ENCODE measurements at places on chromosomes 7 and 10.

DNA sequence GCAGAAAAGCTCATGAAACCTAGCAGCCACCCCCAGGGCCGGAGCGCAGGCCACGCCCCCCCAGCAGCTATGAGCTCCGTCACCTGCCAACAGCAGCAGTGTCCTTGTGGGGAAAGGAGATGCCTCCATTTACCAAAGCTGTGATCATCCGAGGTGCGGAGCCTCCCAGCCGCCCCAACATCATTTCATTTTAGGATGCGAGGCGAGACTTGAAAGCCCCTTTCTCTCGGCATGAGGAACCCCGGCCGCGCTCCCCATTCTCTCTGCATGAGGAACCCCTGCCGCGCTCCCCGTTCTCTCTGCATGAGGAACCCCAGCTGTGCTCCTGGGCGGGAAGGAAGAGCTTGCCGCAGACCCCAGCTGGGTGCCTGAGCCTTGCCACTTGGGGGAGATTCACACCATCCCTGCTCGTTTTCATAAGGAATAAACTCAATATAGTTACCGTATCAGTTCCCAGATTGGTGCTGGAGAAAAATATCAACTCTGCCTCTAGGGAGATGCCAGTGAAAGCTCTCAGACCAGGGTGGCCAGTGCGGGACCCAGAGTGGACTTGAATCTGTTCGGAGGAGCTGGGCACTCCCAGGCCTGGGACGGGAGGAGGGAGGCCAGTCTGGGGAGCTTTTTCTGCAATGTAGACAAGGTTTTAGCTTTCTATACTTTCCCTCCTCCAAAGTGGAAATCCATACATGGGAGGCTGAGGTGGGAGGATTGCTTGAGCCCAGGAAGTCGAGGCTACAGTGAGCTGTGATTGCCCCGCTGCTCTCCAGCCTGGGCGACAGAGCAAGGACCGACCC, 35.0 kb downstream of the JAKMIP3 start:
- no peaks in the 10 kb centered on the region for H3K4me1 ChIP-seq
- no peaks in the 10 kb centered on the region for H3K27me3 ChIP-seq
- DNase-seq = no peak
- no peak overlapping the region for H3K27ac ChIP-seq

- no peak overlapping the region for H3K4me3 ChIP-seq
- DNase-seq = no peak
- H3K4me1 ChIP-seq = peaks cover 5% of the 10 kb centered on the region
- no peaks in the 10 kb centered on the region for H3K27me3 ChIP-seq
- no peaks in the 10 kb centered on the region for H3K36me3 ChIP-seq
These were observed 80.9 kb downstream of the LRMDA start for GRCh38 chr10:75512203-75512933.

DNA sequence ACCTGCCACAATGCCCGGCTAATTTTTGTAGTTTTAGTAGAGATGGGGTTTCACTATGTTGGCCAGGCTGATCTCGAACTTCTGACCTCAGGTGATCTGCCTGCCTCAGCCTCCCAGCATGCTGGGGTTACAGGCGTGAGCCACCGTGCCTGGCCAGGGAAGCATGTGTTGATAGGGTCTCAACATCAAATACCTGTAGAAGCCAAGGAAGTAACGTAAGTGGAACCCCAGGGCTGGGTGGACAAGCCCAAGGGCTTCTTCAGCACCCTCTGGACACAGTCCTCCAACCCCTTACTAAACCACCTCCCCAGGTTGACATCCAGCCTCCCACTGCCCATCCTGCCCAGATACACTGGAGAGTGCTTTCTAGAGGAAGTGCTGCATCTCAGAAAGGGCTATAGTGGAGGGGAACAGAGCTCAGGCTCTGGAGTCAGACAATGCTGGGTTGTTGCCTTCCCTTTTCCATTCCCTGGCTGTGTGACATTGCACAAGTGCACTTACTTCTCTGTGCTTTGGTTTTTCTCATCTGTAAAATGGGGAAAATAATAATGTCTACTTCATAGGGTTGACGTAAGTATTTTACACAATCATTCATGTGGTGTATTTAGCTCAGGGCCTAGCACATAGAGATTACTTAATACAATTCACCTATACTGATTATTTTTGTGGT, 73.9 kb upstream of the KAT6B start:
- no peak overlapping the region for H3K27ac ChIP-seq
- DNase-seq = no peak
- peaks cover 5% of the 10 kb centered on the region for H3K4me1 ChIP-seq
- H3K4me3 ChIP-seq = no peak overlapping the region
- no peaks in the 10 kb centered on the region for H3K36me3 ChIP-seq
- H3K27me3 ChIP-seq = no peaks in the 10 kb centered on the region

DNA sequence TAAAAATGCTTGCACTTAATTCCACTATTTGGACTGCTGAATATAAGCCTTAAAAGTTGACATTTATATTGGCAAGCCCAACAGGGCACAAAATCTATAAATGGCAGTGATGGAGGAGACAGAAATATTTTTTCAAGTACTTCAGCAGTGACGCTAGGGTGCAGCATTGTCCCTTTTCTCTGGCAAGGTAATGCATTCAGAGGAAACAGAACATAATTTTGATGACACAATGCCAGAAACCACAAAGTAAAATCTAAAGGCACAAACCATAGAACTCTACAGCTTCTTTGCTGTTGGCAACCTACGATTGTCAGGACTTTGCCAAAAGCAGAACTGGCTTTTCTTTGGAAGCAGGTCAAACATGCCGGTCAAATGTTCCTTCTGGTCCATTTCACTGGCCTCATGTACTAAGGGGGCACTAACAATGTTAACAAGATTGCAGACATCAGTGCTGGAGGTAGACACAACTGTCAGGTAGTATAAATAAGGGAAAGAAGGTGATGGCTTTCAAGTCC, 30.9 kb upstream of the FAM133B start:
- H3K27ac ChIP-seq = no peak overlapping the region
- no peaks in the 10 kb centered on the region for H3K36me3 ChIP-seq
- H3K4me3 ChIP-seq = no peak overlapping the region

- no peaks in the 10 kb centered on the region for H3K4me1 ChIP-seq
- no peaks in the 10 kb centered on the region for H3K36me3 ChIP-seq
- no peaks in the 10 kb centered on the region for H3K27me3 ChIP-seq
- DNase-seq = no peak
- no peak overlapping the region for H3K4me3 ChIP-seq
These were observed 1.8 kb downstream of the CAMK2B start for GRCh38 chr7:44323381-44324203.

Measured in ovary (tissue), 10 donors.